ENCODE measurements at places on chromosomes 7 and 10. TPM values are rescaled to one million over a fixed set of nuclear protein-coding genes. Genes with fewer than 3 reads are reported as not detected.

Gene IQUB
- not detected for total RNA-seq

Gene NRG3
- total RNA-seq = not detected

Gene DLX6
- not detected for total RNA-seq

Gene LRIT2
- total RNA-seq = not detected

GRCh38 chr10:103757531-103758293, 97.7 kb downstream of the SH3PXD2A start:
- H3K27ac ChIP-seq = no peak overlapping the region
- H3K36me3 ChIP-seq = no peaks in the 10 kb centered on the region
- peak overlapping the region; percentile 25 for H3K4me3 ChIP-seq
- DNase-seq = no peak

DNA sequence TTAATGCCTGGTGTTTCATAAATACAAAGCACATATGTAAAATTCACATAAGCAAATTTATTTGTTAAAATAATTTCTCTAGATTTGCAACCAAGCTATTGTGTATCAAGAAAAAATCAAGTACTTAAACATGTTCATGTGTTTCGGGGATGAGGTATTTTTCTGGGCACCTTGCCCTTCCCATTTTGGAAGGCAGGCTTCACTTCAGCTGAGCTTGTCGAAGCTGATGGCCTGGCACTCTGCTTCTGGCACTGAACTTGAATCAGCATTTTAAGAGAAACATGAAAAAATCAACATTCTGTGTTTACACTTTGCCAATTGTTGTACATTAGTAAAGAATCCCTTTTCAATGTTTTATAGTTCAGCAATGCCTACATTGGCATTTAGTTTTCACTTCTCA, 179.1 kb upstream of the STEAP4 start:
- no peaks in the 10 kb centered on the region for H3K4me1 ChIP-seq
- H3K27ac ChIP-seq = no peak overlapping the region
- no peaks in the 10 kb centered on the region for H3K36me3 ChIP-seq
- DNase-seq = no peak

GRCh38 chr10:70255329-70256299, 22.4 kb upstream of the PPA1 start:
- H3K4me3 ChIP-seq = peak overlapping the region; percentile 85
- H3K27me3 ChIP-seq = peaks cover 47% of the 10 kb centered on the region
- no peak overlapping the region for H3K27ac ChIP-seq
- peaks cover 8% of the 10 kb centered on the region for H3K4me1 ChIP-seq
- peak; percentile 16 for DNase-seq

DNA sequence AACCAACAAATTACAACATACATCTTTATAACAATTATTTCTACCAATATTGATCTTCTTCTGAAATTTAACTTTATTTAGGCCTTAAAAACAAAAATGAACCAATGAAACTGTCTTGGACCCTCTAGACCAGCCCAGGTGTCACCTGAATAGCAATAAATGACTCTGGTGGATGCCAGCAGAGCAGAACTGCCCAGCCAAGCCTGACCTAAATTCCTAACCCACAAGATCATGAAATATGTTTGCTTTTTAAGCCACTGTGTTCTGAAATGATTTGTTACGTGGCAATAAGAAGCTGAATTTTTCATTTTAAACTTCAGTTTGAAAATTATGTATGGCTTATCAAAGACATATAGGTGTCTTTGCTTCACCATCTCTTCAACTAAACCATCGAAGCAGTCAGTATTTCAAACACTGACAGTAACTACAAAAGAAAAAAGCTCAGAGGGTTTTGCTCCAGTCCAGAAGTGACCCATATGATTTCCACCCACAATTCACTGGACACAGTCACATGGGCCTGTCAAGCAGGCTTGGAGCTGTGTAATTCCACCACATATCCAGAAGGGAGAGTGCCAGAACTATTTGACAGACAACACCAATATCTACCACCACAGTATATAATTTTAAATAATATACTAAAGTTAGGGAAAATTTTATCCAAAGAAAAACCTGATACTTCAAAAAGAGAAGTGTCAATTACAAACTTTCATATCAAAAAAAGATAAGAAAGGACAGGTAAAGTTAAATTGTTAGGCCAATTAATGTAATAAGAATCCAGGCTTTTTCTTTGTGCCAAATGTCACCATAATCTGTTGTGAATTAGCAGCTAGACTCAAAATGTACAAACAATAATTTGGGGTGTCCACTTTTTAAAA, 94.5 kb downstream of the KMT2C start:
- no peak overlapping the region for H3K4me3 ChIP-seq
- no peak overlapping the region for H3K27ac ChIP-seq
- no peaks in the 10 kb centered on the region for H3K36me3 ChIP-seq

DNA sequence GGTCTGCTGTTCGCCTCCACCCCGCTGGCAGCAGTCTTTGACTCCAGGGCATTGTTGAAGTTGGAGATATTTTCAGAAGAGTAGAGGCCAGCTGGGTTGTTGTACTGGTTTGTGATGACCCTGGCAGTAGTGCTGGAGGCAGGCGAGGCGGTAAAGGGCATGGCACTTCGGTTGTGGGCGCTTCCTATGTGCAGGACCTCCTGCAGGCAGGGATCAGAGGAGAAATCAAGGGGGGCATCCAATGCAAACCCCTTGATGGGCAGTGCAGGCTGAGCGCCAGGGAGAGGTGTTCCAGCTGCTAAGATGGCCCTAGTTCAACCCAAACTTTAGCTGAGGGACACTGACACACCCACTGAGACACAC, 27.0 kb downstream of the PDLIM1 start:
- H3K27ac ChIP-seq = no peak overlapping the region
- DNase-seq = no peak

DNA sequence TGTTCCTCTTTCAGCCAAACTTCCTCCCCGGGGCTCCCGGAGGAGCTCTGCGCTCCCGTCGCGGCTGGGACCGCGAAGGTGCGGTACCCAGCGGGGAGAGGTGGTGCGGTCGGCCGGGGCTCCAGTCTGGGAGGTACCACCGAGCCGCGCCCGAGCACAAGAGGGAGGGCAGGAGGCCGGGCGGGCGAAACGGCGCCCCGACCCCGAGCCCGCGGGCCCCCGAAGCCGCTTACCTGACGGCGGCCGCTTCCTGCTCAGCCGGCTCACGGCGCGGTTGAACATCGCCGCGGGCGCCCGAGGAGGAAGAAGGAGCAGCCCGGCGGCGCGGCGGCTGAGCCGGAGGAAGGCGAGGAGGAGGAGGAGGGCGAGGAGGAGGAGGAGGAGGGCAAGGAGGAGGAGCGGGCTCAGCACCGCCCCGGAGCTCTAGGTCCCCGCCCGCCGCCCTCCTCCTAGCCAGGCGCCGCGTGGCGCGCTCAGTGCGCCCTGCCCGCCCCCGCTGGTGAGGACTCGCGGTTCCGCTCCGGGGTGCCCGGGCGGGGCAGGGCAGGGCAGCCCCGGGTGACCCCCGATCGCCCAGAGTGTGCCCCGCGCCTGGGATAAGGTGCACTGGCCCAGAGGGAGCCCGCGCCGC, at the start of gene RGS10:
RGS10 (minus strand) TSS at position 363 of the 631 bp plus-strand sequence; CDS start at position 282, 81 bp downstream.
- peak within 1 kb of the TSS; percentile 96 for H3K4me3 ChIP-seq
- peak within 1 kb of the TSS; percentile 95 for H3K27ac ChIP-seq
- H3K4me1 ChIP-seq = peaks cover 32% of the 10 kb centered on the region
- DNase-seq = peak; percentile 76
- no peaks in the 10 kb centered on the region for H3K27me3 ChIP-seq

DNA sequence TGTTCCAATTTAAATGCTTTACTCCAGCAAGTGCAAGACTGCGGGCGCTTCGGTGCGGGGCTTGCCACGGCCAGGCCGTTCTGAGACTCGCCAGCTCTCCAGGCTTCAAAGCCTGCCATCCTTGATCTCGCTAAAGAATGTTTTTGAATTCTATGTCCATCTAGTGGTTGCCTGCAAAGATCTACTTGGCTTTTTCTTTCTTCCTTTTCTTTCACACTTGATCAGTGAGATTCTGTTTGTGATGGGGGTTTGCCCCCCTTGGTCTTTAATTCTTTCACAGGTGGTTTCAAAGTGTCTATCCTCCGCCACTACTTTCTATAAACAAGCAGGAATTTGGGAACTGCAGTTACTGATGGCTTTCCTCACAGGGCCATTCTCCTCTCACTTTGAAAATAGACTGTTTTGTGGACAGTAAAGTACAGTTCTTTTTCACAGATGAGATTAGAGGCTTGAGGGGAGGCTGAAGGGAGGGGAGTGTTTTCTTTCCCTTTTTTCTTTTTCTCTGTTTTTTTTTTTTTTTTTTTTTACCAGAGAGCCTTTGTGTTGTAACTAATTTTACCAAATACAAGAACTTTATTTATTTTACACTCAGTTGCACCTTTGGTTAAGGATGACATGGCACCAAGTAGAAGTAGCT, 15.2 kb upstream of the FBXW4 start:
- no peak for DNase-seq
- peaks cover 21% of the 10 kb centered on the region for H3K27me3 ChIP-seq
- H3K4me1 ChIP-seq = peaks cover 6% of the 10 kb centered on the region
- no peak overlapping the region for H3K4me3 ChIP-seq

- H3K27ac ChIP-seq = no peak overlapping the region
- no peaks in the 10 kb centered on the region for H3K4me1 ChIP-seq
- H3K27me3 ChIP-seq = peaks cover 6% of the 10 kb centered on the region
Measured at GRCh38 chr7:156257904-156258303, 382.7 kb upstream of the RNF32 start.

GRCh38 chr10:96395931-96396877, 37.4 kb upstream of the OPALIN start:
- H3K36me3 ChIP-seq = no peaks in the 10 kb centered on the region
- H3K4me1 ChIP-seq = no peaks in the 10 kb centered on the region
- H3K27ac ChIP-seq = no peak overlapping the region
- H3K4me3 ChIP-seq = peak overlapping the region; percentile 67
- H3K27me3 ChIP-seq = peaks cover 18% of the 10 kb centered on the region

DNA sequence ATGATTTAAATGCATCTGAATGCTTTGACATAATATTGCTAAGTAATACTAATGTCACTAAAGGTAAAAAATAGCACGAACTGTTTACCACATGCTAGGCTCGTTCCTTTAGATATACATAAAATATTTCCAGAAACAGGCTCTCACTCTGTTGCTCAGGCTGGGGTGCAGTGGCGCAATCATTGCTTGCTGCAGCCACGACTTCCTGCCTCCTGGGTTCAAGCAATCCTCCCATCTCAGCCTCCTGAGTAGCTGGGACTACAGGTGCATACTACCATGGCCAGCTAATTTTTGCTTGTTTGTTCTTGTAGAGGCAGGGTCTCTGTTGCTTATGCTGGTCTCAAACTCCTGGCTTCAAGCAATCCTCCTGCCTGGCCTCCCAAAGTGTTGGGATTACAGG, 183.3 kb downstream of the SGMS1 start:
- H3K27ac ChIP-seq = no peak overlapping the region
- peaks cover 42% of the 10 kb centered on the region for H3K36me3 ChIP-seq
- H3K4me1 ChIP-seq = peaks cover 10% of the 10 kb centered on the region
- DNase-seq = no peak
- H3K4me3 ChIP-seq = no peak overlapping the region
- no peaks in the 10 kb centered on the region for H3K27me3 ChIP-seq

DNA sequence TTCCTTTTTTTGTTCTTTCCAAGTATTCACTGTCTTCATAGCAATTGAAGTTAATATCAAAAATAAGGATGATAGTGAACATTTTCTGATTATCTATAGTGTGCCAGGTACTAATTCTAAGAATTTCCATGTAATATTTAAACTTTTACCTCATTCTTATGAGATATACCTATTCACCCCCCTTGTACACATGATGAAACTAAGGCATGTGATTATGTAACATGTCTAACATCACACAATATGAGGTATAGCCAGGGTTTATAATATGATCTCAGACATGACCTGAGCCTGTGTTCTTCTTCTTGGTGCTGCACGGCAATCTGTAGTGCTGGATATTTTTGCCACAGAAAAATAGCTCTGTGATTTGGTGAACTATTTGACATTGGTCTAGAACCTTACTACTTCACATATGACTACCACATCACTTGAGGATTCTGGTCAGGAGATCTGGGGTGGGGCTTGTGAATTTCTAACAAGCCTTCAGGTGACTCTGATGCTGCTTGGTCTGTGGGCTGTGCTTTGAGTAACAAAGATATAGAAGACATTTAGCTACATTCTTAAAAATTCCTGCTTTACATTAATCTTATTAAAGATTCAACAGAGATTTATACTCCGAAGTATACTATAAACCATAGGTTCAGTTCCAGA, 79.1 kb downstream of the TRIM24 start:
- H3K36me3 ChIP-seq = peaks cover 49% of the 10 kb centered on the region
- no peaks in the 10 kb centered on the region for H3K27me3 ChIP-seq
- no peak overlapping the region for H3K27ac ChIP-seq
- no peak for DNase-seq
- peaks cover 9% of the 10 kb centered on the region for H3K4me1 ChIP-seq
- no peak overlapping the region for H3K4me3 ChIP-seq

DNA sequence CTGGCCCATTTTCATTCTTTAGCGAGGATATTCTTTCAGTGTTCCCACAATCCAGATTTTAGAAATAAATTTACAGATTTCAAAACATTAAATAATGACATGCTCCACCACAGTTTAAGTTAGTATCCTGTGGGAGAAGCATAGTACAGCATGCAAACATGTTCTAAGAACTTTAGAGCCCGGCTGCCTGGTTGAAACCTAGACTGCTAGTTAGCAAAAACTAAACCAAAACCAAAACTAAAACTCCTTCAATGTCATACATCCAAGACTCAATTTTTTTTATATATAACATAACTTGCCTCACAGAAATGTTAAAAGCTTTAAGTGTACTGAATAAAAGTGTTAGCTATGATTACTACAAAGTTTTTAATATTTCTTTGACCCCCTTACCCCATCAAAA, 17.0 kb downstream of the TRA2A start:
- peak overlapping the region; percentile 15 for H3K27ac ChIP-seq
- DNase-seq = no peak
- H3K4me3 ChIP-seq = no peak overlapping the region

GRCh38 chr10:103739039-103739764, 116.2 kb downstream of the SH3PXD2A start:
- no peak for DNase-seq
- H3K4me1 ChIP-seq = no peaks in the 10 kb centered on the region
- H3K27me3 ChIP-seq = no peaks in the 10 kb centered on the region
- no peak overlapping the region for H3K27ac ChIP-seq
- H3K4me3 ChIP-seq = no peak overlapping the region

DNA sequence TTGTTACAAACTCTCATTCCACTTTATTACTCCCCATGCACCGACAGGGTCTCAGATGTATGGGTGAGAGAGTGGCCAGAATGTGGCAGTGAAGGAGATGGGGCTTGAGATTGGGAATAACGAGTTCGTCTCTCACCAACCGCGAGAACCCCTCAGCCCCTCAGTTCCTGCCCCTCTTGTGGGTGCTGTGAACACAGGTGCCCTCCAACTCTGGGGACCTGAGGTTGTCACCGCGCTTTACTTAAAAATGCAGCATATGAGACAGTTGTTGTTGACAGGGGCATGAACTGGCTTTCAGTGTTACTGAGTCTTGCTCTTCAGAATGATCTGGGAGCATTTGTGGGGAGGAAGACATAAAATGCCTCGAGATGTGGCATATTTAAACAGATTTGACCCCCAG, 290.0 kb downstream of the WDR37 start:
- H3K36me3 ChIP-seq = no peaks in the 10 kb centered on the region
- H3K27me3 ChIP-seq = no peaks in the 10 kb centered on the region
- H3K4me1 ChIP-seq = no peaks in the 10 kb centered on the region
- H3K27ac ChIP-seq = no peak overlapping the region
- DNase-seq = no peak

All from naive thymus-derived CD8-positive, alpha-beta T cell (primary cell).